ENCODE measurements at places on chromosomes 1 and 21.

DNA sequence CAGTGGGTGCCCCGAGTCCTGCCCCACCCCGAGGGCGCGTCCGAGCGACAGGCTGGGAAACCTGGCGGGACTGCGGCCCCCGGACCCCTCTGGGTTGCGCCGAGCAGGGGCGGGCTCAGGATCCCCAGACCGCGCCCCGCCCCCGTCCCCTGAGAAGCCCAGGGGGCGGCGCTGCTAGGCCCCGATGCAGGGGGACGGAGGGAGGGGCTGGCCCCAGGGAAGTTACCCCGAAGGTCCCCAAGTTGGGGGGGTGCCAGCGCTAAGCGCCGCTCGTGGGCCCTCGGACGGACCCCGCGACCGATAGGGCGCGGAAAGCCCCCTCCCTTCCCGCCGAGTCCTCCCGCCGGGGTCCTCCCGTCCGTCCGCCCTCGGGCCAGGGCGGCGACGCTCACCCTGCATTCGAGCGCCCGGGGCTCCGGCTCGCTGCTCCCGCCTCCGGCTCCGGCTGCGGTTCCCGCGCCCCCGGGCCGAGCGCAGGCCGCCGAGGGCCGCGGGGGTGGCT is 414 bp downstream of the GPR153 start:
- no peak for DNase-seq

GRCh38 chr1:167332503-167332902 is 111.8 kb downstream of the POU2F1 start:
- no peak for DNase-seq

GRCh38 chr1:110612060-110612745 is 6.0 kb upstream of the KCNA2 start:
- no peak for DNase-seq

- DNase-seq, result no peak
Observed at GRCh38 chr21:26001356-26001755, 169.2 kb downstream of the APP start.

DNA sequence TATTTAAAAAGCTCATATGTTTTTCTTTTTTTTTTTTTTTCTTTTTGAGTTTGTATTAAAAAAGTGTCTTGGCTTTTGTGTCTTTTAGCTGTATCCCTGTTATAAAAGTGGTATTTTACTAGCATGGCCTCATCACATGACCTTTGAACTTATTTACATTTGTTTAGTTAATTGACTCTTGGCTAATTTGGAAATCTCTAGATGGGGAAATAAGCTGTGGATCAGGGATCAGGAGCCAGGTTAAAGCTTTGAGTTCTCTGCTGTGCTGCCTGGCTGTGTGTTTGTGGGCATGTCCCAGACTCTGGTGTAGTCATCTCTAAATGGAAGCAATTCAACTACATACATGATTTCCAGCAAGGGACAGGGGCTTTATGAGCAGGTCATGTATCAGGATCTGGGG is 56.5 kb downstream of the HHAT start:
- DNase-seq, result no peak

GRCh38 chr1:64480999-64481772 is 11.3 kb downstream of the CACHD1 start:
- no peak for DNase-seq

- no peak for DNase-seq
Observed at GRCh38 chr1:193538003-193538354, 351.6 kb upstream of the B3GALT2 start.

DNA sequence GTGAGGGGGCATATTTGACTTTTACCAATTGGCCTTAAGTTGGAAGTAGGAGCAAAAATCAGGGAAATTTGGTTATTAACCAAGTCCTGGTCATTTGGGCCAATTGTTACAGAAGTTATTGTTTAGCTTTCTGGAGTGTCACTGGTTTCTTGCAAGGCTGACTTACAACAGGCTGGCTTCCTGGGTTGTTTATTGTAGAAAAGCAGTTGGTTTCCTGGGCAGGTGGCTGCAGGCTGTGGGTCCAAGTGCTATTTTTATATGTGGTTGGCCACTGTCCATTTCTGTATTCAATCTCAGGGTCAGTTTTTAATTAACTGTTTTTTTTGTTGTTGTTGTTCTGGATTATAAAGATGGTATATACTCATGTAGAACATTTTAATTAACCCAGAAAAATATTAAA is 174.1 kb downstream of the KCNJ6 start:
- no peak for DNase-seq

DNA sequence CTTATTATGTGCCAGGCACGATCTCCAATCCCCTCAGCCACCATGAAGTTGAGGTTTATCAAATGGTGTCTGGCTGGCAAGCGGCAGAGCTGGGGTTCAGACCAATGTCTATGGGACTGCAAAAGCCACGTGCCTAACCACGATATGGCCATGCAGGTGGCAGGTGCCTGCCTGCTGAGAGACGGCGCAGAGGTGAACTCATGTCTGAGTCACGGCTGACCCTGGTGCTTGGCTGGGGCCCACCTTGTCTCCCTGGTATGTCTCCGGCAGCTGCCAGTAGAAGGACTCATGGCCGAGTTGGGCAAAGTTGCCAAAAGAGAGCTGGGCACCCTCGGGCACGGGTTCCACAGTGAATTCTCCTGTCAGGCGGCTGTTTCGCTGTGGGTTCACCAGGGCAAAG is 59.9 kb downstream of the LDLRAD2 start:
- DNase-seq, result no peak

DNA sequence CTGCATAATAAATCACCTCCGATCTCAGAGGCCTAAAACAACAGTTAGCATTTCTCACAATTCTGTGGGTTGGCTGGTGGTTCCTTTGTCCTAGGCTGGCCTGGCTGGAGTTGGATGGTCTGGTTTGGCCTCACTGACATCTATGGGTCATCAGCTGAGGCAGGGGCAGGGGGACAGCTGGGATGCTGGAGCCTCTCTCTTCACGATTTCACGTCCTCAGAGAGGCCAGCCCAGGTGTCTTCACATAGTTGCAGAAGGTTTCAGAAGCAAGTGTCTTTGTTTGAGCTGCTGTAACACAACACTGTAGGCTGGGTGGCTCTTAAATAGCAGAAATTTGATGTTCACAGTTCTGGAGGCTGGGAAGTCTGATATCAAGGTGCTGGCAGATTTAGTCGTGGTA is 155.5 kb upstream of the CACNA1E start:
- no peak for DNase-seq

GRCh38 chr1:198001776-198002408 is 84.7 kb downstream of the LHX9 start:
- DNase-seq, result no peak

DNA sequence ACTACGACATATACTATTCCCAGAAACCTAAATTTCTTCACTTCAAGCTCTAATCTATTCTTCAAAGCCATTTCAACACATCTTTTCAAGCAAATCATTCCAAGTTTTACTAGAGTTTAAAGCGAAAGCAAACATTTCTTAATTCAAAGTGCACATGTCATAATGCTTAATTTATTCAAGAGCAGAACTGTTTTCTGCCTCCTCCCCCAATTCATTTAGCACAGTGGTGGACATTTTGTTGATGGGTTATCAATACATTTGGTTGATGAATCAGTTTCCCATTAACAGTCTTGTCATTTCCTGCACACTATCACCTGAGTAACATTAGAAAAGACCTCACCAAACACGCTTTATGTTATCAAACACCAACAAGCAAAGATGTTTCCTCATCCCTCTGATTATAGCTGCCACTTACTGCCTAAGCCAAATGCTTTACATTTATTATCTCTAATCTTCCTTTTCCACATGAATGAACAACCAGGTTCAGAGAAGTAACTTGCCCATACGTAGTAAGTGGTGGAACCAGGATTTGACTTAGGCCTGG is 2.0 kb downstream of the SRSF4 start:
- DNase-seq, result no peak

GRCh38 chr1:25933479-25934365 is 27.5 kb upstream of the STMN1 start:
- no peak for DNase-seq

DNA sequence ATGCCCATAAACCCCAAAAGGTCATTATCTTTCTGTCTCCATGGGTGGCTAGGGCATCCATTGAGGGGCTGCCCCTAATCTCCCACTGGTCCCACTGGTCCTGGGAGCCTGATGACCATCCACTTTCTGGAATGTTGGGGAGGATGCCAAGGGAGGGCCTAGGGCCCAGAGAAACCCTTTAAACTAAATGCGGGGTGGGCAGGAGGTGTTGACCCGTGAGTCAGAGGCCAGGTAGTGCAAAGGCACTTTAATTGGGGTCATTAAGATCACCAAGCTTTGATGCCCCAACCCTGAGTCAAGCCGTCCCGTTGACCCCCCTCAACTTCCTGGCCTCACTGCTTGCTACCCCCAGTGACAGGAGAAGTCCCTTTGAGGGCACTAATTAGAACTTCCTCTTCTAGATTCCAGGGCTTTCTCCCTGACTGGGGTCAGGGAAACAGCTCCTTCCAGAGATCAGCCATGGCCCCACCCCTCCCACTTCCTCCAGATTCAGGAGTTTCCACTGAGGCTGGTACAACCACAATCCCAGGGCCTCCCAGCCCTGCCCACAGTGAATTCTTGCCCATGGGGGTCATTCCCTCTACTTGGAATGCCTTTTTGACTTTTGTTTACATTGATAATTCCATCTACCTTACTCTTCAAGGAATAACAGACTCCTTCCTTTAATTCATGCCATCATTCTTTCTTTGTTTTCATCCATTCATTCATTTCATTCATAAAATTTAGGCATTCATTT is 15.5 kb upstream of the SERINC2 start:
- DNase-seq, result no peak

DNA sequence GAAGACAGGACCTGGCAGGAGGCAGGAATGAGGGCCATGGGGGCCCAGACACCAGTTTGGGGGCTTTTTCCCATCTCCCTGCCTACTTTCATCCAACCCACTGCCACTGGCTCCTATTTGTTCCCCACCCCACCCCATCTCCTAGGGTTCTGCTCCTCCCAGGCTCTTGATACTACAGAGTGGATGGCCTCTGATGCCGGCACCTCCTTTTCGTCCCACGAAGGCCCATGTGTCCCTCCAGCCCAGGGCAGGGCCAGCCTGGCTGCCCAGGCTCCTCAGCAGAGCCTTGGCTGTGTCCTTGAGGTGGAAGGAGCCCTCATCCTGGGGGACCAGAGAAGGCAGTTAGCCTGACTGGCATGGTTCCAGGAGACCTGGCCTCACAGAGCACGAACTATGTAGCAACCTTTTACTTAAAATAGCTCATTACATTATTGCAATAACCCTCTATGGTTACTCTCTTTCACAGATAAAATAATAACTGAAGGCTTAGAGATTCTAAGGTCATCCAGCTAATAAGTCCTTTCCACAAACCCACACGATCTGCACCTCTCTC is 3.5 kb downstream of the POMGNT1 start:
- DNase-seq, result no peak

GRCh38 chr1:53521924-53522552 is 62.8 kb downstream of the DMRTB1 start:
- DNase-seq, result no peak

DNA sequence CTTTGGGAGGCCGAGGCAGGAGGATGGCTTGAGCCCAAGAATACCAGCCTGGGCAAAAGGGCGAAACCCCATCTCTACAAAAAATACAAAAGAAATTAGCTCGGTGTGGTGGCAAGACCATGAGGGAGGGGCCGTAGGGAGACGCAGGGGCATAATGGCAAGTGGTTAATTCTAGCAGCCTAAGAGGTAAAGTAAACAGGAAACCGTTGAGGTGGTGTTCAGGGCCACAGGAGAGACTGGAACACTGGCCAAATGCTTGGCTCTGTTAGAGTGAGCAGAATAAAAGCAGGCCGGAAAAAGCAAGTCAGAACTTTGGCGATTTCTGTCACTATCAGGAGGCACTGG is 89.2 kb downstream of the RIPK4 start:
- no peak for DNase-seq

DNA sequence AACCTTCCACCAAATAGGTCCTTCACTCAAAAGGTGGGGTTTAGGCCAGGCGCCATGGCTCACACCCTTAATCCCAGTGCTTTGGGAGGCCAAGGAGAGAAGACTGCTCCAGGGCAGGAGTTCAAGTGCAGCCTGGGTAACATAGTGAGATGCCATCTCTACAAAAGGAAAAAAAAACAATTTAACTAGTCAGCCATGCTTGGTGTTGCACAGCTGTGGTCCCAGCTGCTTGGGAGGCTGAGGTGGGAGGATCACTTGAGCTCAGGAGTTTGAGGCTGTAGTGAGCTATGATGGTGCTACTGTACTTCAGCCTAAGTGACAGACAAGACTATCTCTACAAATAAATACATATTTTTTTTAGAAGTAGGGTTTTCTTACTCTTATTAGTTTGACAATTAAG is 617.5 kb downstream of the KIF26B start:
- no peak for DNase-seq

GRCh38 chr1:6331543-6332273 is 61.9 kb downstream of the ACOT7 start:
- DNase-seq, result no peak

DNA sequence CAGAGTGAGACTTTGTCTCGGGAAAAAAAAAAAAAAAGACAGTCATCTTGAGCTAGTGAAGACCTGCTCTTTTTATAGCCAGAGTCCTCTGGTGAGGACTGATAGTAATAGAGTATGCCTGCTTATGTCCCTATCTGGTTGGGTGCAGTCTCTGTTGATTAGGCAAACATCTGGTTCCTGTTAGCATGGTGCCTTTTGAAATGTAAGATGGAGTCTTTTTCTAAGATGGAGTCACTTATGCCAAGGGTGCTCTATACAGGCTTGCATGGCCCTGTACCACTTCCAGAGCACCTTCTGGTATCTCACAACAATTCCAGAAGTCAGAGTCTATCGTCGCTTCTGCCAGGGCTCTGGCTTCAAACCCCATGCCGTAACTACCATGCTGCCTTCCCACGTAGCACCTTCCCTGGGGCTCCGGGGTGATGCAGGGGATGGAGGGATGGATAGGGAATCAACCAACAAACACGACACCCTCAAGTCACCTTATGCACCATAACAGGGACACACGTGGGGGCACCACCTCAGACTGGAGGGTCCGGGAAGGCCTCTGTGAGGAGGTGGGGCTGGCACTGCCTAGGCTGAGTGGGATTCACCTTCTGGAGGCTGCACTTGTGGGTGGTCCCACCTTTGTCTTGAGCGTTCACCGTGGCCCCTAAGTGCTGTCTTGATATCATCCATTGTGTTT is 11.6 kb upstream of the PADI6 start:
- no peak for DNase-seq

GRCh38 chr1:17229379-17229778 is 19.5 kb upstream of the PADI3 start:
- DNase-seq, result no peak
